ENCODE measurements at places on chromosomes 2 and 18.

- no peak for DNase-seq
Observed at GRCh38 chr2:101710471-101711318, 13.2 kb downstream of the MAP4K4 start.

DNA sequence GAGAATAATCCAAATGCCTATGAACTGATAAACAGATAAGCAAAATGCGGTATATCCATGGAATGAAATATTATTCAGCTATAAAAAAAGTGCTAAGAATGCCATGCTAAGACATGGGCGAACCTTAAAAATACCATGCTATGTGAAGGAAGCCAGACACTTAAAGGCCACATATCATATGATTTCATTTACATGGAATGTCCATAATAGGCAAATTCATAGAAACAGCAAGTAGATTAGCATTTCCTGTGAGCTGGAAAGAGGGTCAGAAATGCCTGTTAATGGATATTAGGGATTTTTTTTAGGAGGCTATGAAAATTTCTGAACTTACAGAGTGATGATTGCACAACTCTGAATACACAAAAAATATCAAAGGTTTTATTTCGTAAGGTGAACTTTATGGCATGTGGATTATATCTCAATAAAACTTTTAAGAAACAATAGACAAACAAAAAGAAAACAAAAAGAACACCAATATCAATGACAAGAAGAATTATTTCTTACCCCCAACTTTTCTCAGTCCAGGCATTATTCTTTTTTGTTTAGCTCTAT lies 1207.7 kb downstream of the SUCLG1 start:
- no peak for DNase-seq

- no peak for DNase-seq
Observed at GRCh38 chr18:6811816-6812215, 82.3 kb downstream of the ARHGAP28 start.

GRCh38 chr2:132788310-132788838 lies 118.4 kb upstream of the LYPD1 start:
- DNase-seq, result no peak

GRCh38 chr2:221896505-221897151 lies 324.5 kb upstream of the EPHA4 start:
- no peak for DNase-seq

DNA sequence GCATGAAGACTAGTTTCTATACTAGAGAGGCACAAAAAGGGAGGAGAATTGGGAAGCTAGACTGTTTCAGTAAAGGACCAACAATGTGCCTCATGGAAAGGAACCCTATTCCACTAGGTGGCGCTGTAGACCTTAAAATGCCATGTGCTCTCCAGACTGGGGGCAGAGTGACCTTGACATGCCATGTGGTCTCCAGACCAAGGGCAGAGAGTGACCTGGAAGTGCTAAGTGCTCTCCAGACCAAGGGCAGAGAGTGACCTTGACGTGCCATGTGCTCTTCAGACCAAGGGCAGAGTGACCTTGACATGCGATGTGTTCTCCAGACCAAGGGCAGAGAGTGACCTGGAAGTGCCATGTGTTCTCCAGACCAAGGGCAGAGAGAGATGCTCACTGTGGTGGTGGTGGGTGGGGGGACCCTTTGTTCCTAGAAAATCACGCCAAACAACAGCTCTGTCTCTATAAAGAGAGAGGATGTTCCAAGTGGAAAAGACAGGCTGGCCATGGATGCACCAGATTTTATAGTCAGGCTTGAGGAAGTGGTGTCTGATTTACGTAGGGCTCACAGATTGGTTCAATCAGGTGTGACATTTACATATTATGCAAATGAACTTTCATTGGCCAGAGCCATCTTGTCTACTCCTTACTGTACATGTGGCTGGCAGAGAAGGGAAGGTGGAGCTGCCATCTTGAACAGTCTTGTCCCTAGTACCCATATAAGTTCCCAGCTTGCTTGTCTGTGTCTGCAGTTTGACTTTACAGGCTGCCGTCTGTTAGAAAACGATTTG lies 344.0 kb upstream of the DDX18 start:
- no peak for DNase-seq

DNA sequence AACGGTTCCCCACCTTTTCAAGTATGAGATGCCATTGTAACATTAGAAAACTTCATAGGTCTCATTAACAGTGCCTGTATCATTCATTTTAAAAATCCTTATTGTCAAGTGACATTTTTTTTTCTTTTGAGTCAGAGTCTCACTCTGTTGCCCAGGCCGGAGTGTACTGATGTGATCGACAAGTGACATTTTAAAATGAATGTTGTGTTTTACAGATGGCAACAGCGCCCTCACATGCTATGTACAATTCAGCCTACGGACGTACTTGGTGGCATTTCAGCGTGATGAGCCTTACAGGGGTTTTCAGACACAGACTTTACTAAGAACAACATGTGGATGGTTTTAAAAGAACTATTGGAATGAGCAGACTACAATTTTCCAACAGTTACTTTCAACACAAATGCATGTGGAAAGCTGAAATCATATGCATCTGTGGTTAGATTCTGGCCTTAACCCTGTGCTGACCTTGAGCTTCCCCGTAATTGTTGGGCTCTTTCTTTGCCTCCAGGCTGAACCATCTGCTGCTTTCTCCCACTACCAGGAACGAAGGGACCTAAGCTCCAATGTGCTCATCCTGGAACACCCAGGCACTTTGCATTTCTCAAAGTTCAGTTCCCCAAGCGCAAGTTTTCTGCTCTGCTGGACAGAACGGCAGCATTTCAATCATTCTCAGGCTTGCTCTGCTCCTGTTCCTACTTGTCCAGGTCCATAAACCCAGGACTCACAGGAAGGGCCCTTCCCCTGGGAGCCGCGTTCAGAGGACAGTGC lies 119.9 kb upstream of the NDUFV2 start:
- DNase-seq, result no peak

- DNase-seq, result no peak
Observed at GRCh38 chr18:73908323-73908722, 239.3 kb downstream of the FBXO15 start.

DNA sequence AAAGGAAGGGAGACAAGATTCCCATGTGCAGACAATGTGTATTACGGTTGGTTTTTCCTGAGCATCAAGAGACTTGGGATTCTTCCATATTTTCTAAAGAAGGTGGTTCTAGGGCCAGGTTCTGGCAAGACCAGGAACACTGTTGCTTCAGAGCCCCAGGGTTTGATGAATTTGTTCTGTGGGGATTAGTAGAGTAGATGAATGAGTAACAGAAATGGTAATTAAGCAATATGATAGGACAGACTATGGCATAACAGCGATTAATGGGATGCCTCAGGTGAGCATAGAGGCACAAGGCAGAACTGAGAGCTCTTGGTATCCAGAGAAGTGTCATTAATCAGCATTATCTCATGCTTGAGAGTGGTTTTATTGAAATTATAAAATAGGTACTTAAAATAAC lies 82.8 kb upstream of the PNPT1 start:
- DNase-seq, result no peak

Data from activated CD4-positive, alpha-beta T cell treated with anti-CD3 and anti-CD28 coated beads for 24 hours (primary cell).